RCC 7860 (cell line): ENCODE measurements at places on chromosomes 5 and 9.

DNA sequence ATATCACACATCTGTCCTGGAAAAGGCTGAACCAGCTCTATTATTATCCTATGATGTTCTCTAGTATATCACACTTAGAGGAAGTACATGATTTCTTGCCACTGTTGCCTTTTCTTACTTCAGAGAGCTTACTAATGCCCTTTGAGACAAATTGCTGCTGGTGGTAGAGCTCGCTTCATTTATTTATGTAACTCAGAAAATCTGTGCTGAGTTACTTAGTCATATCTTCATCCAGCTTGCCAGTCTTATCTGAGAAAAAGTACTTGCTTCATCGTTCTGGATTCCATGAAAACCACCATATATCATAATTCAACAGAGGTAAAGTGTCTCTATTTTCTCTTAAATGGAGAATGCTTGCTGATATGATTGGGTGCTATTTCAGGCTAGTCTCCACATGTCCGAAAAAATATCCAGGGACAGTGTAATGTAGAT lies 26.6 kb downstream of the PTPDC1 start:
- no peak for DNase-seq

DNA sequence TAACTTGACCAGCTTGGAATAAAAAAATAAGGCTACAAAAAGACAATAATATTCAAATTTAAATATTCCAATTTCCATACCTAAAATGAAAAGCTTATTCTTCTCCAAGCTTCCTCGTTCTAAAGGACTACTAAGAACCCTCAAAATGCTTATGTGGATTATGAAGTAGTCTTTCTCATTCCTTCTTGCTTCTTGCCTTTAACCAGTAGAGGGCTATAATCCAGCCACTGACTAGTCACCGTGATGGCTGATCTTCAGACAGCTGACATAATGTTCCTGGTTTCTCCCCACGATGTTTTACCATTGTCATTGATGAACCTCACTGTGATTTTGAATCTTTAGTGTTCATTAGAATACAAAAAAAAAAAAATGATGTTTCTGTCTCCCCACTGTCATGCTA lies 515.3 kb downstream of the TLE1 start:
- no peak for DNase-seq

GRCh38 chr5:68433923-68434879 lies 218.6 kb downstream of the PIK3R1 start:
- DNase-seq: peak; percentile 95

DNA sequence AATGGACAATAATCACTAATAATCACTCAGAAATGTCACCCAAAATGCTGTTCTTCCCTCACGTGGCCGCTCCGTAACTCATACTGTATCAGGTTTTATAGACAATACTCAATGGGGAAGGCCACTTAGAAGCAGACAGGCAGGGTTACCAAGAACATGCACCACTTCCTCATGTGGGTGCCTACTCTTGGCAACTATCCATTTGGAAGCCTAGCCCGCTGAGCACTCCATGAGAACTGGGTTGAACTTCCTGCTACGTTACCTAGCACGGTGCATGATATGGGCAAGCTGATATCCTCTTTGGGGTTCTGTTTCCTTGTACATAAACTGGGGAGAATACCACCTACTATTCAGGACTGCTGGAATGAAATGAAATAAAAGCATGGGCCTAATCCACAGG lies 14.3 kb downstream of the DAP start:
- no peak for DNase-seq

GRCh38 chr9:2771661-2772060 lies 54.4 kb downstream of the KCNV2 start:
- no peak for DNase-seq

GRCh38 chr5:159181152-159181551 lies 28.2 kb downstream of the RNF145 start:
- DNase-seq: no peak

- DNase-seq: no peak
Measured at GRCh38 chr5:73250645-73251044, 77.7 kb downstream of the TMEM174 start.

GRCh38 chr5:180107005-180107404 lies 35.4 kb upstream of the RNF130 start:
- DNase-seq: no peak

DNA sequence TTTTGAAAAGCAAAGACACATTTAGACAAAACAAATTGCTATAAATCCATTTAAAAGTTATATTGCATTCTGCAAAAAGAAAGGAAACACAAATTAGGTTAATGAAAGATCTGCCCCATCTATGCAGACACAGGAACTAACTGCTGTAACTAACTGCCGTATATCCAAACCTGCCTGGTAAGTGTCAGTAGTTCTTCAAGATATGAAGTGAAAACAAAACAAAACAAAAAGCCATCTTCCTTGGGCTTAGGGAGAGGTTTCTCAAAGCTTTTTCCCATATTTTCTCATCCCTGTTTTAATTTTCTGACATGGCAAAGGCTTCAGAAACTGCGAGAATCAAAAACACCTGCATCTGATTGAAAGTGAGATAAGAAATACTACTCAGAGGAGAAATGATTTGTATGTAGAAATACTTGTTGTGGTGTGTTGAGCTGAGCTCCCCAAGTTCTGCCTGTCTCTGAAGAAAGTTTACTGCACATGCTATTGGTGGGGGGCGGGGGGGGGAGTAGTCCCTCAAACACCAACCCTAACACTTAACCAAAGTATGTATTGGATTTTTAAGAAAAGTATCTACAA lies 750.5 kb downstream of the PTPRD start:
- DNase-seq: no peak

- DNase-seq: no peak
Measured at GRCh38 chr9:131618785-131619184, 73.5 kb downstream of the PRRT1B start.

GRCh38 chr5:14849516-14850294 lies 21.9 kb downstream of the ANKH start:
- DNase-seq: no peak

GRCh38 chr9:91048749-91049148 lies 247.1 kb downstream of the SYK start:
- DNase-seq: peak; percentile 36

DNA sequence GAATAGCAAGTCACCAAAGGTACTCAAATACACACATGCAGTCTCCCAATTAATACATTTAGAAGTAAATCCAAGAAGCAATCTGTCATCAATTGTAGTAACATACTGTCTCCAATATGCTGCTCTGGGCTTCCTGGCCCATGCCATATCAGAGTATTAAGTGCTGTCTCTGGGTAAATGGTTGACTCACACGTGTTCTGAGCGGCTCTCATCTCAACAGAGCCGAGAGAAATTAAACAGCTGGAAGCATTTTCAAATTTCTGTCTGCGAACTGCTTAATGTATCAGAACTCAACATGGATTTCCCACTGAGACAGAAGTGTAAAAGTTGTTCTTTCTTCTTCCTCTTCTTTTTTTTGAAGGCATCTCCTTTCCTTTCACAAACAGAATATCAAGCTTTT lies 247.3 kb upstream of the TAS2R1 start:
- DNase-seq: no peak

DNA sequence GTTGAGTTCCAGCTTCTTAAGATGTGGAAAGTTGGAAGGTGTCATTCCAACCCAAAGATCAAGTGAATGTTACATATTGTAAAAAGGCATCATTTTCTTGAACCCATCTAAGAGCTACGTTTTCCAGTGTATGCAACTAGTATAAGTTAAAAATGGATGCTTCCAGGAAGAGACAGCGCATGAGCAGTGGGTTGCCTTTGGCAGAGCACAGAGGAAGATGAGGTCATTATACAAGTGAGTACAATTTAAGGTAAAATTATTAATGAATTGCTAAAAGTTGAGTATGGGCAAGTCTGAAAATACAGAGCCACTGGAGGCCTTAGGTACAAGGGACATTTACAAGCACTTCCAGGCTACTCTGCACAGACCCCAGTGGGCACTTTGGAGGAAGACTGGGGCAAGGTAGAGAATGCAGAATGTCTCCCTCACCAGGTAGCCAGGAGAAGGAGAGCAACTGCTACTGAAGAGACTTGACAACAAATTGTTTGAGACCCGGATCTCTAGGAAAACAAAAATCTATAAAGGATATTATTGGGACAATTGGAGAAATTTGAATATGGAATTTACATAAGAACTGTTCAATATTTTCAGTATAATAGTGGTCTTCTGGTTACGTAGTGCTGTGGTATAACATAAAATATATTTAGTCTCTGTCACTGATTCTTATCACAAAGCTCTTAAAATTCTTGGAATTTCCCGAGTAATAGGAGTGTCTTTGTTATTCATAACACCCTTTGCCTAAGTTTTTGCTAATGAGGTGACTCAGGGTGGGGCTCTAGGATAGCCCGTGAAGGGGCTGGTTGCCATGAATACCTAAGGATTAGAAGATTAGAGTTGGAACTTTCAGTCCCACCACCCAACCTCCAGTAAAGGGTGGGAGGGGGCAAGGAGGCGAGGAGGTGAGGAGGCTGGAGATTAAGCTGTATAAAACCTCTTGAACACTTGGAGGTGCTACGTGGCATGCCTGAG lies 129.9 kb upstream of the FER start:
- DNase-seq: no peak

DNA sequence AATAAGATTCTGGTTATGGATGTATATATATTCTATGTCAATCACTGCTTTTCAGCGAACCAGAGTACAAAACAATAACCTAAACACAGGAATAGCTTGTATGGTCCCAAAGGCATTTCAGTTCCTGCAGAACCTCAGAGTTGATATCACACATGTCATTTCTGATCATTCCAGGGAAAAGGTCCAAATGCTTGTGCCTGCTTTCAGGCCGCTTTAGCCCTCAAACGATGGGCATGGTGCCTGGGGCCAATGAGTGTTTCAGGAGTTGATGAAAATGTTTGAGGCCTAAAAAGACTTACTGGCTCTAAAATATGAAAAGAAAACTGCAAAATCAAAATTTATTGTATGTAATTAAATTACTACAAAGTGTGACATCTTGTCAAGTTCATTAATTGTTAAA lies 22.8 kb downstream of the ANGPTL2 start:
- DNase-seq: no peak

- no peak for DNase-seq
Measured at GRCh38 chr5:64685866-64686265, 4.4 kb upstream of the SHISAL2B start.

- no peak for DNase-seq
Measured at GRCh38 chr5:94928891-94929290, 310.4 kb downstream of the SLF1 start.

DNA sequence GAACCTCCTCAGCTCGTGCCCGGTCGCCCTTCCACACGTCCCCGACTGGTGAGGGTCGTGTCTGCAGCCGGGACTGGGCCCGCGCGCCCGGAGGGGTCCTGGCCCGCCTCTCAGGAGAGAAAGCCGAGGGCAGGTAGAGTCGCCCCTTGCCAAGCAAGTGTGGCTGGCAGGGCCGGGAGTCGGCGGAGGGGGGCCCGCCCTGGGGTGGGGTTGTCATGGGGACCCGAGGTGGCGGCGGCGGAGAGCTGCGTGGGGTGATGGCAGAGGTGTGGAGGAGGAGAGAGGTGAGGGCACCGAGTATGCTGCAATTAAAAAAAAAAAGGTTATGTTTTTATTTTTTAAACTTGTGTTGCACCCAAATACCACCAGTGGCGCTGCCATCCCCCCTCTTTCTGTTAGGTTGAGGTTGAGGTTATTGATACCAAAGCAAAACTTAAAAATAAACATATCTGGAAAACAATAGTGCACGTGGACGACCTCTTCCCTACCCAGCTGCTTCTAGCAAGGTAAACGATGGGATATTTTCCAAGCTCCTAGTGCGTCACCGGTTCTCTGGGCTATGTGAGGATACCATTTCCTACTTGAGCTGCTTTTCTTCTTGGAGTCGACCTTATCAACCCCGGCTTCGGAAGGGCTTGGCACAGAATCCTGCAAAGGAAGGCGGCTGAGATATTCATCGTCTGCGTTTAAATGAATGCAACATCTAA lies 660 bp downstream of the SCAMP1 start:
- peak; percentile 23 for DNase-seq

GRCh38 chr5:143698574-143698973 lies 113.4 kb upstream of the HMHB1 start:
- DNase-seq: no peak

- no peak for DNase-seq
Measured at GRCh38 chr9:127905004-127905728, 5.8 kb upstream of the ST6GALNAC6 start.

GRCh38 chr9:86347991-86348390 lies 6.2 kb downstream of the TUT7 start:
- no peak for DNase-seq
